ENCODE measurements at places on chromosomes 2 and 18.

DNA sequence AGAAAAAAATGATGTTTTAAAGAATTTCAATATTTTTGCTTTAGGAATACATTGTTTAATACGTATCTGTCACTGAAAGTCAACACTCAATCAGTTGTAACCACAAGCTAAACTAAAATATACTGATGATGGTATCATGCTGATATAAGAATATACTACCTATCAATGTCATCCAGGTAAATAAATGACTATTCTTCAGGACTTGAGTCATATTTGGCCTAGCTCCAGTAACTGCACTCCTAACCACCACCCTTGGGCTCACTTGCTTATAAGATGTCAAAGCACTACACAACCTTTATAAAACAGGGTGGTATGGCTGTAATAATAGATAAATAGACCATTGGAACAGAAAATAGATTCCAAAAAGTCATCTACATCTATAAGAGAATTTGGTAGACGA lies 48.8 kb downstream of the RND3 start:
- peak; percentile 41 for DNase-seq

DNA sequence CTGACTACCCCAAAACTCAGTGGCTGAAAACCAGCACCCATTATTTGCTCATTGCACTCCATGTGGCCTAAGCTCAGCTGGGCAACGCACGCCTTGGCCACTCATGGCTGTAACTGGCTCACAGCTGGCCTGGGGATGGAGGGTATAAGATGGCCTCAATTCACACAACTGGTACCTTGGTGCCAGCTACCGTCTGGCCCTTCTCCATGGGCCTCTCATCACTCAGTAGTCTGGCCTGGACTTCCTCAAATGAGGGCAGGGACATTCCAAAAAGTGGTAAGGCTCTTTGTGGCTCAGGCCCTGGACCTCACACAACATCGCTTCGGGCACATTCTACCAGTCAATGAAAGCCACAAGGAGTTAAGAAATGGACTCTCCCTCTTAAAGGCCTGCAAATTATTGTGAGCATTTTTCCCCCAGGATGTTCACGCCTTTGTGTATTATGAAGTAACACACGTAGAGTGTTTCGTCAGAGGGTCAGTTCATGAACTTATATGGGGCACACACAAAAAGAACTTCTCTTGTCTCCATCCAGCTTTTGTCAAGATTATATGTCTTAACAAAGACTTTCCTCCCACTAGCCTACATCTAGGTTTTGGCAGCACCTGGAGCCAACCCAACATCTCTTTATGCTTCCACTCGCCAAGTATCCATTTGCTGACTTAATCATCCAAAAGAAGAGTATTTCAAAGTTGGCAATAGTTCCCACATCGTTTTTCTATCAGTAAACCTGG lies 145.2 kb downstream of the CCBE1 start:
- peak; percentile 24 for DNase-seq

- DNase-seq = peak; percentile 35
Measured at GRCh38 chr18:12283256-12283655, 24.8 kb upstream of the TUBB6 start.

- DNase-seq = no peak
Measured at GRCh38 chr2:129074298-129074920, 755.7 kb upstream of the HS6ST1 start.

DNA sequence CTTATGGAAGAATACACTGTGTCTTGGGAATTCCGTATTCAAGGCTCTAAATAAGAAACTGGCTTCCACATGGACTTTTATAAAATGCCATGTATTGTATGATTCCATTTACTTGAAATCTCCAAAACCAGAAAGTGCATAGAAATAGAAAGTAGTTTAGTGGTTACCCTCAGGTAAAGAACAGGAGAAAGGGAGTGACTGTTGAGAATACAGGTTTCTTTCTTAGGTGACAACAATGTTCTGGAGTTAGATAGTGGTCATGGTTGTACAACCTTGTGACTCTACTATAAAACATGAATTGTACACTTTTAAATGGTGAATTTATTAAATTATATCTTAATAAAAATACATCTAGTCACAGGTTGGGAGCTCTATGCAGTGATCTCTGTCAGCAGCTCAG lies 481.8 kb downstream of the SPAG16 start:
- no peak for DNase-seq

DNA sequence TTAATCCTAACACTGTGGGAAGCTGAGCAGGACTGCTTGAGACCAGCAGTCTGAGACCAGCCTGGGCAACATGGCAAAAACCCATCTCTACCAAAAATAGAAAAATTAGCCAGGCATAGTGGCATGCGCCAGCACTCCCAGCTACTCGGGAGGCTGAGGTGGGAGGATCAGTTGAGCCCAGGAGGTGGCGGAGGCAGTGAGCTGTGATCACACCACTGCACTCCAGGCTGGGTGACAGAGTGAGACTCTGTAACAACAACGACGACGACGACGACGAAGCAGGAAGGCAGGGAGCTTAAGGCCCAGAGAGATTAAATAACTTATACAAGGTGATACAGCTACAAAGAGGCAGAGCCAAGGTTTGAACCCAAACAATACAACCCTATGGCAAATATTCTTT lies 37.3 kb downstream of the CFAP36 start:
- DNase-seq = no peak

GRCh38 chr2:56816666-56817065 lies 632.9 kb downstream of the CCDC85A start:
- no peak for DNase-seq

DNA sequence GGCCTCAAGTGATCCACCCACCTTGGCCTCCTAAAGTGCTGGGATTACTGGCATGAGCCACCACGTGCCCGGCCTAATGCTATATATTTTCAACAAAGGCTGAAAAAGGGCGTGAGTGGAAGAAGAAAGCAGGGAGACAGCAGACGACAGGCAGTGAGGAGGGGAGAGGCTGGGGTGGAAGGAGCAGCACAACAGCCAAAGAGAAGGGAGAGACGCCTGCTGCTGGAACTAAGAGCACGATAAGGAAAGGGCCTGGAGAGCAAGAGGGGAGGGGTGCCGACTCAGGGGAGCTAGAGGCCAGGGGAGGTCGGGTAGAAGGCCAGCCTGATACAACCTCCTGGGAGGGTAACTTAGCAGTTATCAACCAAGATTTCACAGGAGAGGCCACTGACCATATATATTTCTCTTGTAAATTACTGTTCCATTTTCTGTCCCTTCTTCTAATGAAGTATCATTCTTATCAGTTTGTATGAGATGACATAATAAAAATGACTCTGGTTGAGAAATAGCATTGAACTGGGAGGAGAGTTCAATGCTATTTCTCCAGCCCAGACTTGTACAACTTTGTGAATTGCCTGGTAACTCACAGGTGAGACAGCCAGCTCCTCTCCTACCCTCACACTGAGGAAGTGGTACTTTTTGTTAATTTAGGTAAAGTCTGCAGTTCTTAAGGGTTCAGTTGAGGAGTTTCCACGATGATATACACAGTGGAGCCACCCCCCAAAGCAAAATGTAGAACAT lies 5.8 kb upstream of the RNU4ATAC start:
- no peak for DNase-seq

DNA sequence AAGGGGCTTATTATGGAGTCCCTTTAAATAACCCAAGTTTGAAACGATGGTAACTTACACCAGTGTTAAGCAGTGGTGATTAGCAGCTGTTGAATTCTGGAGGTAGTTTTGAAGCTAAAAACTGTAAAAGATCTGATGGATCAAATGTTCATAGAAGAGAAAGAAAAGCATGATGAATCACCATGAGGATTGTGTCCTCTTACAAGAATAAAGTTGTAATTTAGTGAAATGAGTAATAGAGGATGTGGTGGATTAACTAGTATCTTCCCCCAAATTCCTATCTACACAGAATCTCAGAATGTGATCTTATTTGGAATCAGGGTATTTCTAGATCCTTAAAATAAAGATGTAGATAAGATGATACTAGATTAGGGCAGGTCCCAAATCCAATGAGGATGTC lies 1138.2 kb upstream of the TMEFF2 start:
- no peak for DNase-seq

DNA sequence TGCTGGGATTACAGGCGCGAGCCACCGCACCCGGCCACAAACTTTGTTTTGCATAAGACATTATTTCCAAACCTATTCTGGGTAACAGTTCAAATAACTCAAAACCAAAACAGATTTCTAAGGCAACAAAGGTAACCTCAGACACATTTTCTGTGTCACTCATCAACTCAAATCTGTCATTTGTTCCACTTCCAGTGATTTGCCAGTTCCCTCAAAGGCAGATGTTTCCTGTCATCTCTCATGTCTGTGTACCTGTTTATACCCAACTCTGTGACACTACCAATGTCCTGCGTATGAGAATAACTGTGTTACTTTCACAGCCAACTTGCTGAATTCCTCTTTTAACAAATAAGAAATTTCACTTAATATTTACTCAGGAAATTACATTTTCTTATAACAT lies 54.4 kb downstream of the SCN3A start:
- DNase-seq = no peak

DNA sequence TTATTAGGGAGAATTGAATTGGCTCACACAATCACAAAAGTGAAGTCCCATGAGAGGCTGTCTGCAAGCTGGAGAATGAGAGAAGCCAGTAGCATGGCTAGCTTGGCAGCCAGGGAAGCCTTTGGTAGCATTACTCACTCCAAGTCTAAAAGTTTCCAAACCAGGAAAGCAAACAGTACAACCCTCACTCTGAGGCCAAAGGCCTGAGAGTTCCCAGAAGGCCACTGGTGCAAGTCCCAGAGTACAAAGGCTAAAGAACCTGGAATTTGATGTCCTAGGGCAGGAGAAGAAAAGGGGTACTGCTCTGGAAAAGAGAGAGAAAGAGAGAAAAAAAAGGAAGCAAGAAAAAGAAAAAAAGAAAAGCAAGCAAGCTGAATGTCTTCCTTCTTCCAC lies 318.2 kb downstream of the RND3 start:
- peak; percentile 63 for DNase-seq

DNA sequence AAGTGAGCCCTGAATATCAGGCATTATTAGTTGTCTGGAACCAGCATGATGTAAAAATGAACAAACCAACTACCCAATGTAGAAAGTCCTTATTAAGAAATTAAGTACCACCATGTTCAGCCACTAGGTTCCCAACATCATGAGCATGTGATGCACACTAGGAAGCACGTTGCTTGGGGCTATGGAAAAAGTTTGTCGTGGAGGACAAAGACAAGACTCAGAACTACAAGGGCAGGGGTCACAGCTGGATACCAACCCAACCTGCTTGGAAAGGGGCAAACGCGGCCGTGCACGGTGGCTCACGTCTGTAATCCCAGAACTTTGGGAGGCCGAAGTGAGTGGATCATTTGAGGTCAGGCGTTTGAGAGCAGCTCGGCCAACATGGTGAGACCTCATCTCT lies 64.0 kb downstream of the ADNP2 start:
- no peak for DNase-seq

GRCh38 chr2:69615969-69616368 lies 27.6 kb downstream of the AAK1 start:
- no peak for DNase-seq

DNA sequence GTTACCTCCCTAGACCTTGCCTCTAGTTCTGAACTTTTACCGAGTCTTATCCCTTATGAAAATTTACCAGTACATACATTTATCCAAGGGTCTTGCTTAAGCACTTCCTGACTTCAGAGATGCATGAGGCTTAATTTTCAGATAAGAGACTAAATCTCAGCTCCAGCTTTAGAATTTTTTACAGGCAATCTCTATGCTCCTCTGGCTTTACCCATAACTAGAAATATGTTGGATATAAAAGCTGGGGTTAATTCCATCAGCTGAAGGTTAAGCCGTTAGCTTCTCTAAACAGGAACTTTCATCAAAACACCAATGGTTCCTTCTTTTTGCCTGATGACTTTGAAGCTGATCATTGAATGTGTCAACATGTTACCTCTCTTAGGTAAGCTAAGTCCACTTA lies 205.1 kb downstream of the GCA start:
- no peak for DNase-seq

- no peak for DNase-seq
Measured at GRCh38 chr2:222362336-222362735, 62.0 kb upstream of the SGPP2 start.

- no peak for DNase-seq
Measured at GRCh38 chr2:170679607-170680079, 35.5 kb upstream of the SP5 start.

DNA sequence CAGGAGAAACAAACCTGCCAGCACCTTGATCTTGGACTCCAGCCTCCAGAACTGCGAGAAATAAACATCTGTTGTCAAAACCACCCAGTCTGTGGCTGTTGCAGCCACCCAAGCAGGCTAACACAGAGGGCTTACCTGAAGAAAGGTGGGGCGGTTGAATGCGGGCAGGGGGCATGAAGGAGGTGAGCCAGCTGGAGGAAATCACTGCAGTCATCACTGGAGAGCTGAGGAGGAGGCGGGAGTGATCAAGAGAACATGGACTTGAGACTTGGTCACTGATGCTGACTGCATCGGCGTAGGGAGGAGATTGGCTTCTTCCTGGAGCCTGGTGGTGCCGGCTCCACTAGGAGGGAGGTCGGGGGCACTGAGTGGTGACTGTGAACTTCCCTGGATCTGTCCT lies 14.6 kb upstream of the ARMC9 start:
- no peak for DNase-seq

DNA sequence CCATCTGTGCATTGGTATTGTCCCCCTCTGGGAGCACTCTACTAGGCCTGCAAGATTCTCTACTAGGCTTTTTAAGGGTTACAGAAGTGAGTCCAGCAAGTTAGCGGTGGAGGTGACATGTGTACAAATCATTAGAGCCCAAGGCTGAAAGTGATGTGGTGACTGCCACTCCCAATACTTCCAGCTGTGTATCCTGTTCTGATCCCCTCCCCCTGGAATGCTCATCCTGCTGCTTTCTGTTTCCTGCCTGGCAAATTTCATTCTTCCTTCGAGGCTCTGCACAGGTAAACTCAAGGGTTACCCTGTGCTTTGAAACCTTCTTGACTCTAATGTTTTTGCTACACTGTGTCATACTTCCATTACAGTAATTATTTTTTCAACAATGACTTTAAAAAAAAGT lies 258.5 kb upstream of the REV1 start:
- no peak for DNase-seq

DNA sequence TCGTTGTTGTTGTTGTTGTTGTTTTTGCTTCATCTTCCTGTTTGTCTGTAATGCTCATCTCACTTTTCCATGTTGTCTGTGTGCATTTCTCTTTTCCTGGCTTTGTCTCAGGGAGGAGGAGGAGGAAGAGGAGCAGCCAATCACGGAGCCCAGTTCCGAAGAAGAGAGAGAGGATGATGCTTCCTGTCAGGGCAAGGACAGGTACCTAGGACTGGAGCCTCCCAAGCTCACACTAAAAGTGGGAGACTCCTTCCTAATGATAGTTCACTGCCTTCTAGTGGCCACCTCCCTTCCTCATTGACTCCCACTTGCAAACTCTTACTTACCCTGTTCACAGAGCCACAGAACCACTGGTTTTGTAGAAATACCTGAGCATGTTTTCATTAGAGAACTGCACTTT lies 179.6 kb downstream of the TPGS2 start:
- DNase-seq = no peak

GRCh38 chr18:31789409-31789808 lies 28.7 kb upstream of the SLC25A52 start:
- DNase-seq = no peak

- no peak for DNase-seq
Measured at GRCh38 chr2:177606636-177607035, 214.1 kb downstream of the AGPS start.

GRCh38 chr2:32474381-32474780 lies 117.6 kb downstream of the BIRC6 start:
- no peak for DNase-seq

- no peak for DNase-seq
Measured at GRCh38 chr2:120472891-120473309, 127.0 kb downstream of the INHBB start.

Measured in NCI-H226 (cell line).